Endothelial cell (in vitro differentiated cells): ENCODE measurements at places on chromosomes 3 and 15. TPM values are rescaled to one million over a fixed set of nuclear protein-coding genes. Genes with fewer than 3 reads are reported as not detected.
A peak's percentile ranks its signal among the peaks of the same experiment; 100 is the strongest.

- DNase-seq: no peak
Measured at GRCh38 chr3:161386991-161387770, 15.9 kb upstream of the SPTSSB start.

Gene PIF1
- total RNA-seq: 4.8 TPM

Gene CFAP100
- total RNA-seq: not detected

DNA sequence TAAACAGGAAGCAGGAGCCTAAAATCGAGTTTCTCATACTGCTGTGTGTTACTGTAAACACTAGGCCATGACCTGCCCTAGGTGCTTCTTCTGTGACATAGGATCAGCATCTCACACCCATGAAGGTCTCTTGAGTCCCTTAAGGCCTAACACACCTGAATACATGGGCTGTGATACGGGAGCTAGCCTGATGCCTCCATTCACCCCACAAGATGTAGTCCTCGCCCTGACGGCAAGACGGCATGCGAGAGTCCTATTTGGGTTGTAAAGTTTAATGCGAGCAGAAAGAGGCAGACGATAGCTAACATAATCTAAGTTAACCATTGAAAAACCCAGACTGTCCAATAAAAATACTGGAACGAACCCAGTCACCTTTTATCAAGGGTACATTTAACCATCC lies 241.1 kb upstream of the ICE2 start:
- no peak for DNase-seq

GRCh38 chr3:52216585-52217408 lies 8.6 kb downstream of the TLR9 start:
- DNase-seq: no peak

Gene HGD
- not detected for total RNA-seq

DNA sequence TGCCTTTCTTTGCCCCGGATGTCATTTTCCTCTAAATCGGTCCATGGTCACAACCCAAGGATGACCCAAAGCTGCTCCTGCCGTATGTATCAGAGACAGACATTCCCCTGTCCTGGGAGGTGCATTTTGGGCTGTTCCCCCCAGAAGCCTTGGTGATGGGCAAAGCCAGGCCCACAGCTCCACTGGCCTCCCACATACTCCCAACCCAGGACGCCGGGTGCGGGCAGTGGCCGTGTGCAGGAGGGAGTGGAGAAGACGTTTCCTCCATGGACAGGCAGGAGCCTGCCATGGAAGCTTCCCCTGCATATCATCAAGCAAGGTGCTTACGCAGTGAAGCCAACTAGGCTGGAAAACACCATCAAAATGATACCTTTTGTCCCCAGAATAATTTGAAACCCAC lies 175.0 kb downstream of the ATP10A start:
- DNase-seq: no peak

DNA sequence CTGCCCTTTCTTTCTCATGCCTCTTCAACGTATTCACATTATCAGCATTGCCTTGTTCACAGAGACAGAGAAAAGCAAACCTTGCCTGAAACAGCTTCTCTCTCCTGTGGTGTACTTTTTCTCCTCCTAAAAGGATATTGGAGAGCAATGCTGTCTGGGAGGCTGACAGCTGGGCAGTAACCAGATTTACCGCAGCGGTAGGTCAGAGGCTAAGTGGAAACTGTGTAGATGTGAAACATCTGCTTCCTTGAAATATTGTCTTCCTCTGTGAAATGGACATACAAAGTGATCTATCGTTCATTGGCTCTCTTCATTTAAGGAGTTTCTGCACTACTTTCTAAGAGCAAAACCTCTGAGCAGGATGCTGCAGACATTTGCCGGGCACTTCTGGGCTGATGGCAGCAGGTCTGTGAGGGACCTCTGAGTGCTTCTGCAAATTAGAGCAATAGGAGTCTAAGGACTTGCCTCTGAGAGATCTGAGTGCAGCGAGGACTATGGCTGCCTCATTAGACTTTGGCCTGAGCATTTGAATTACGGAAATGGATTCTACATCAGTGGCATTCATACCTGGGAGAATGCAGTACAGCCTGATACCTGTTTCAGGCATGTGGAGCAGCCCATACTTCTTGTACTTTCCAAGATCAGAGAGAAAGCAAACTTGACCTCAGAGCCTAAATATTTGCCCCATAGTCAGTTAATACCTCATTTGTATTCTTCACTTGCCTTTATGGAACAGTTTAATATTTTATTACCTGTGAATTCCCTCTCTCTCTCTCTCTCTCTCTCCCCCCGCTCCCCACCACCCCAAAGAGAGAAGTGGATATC lies 260.5 kb upstream of the TPRG1 start:
- DNase-seq: no peak

GRCh38 chr3:124142389-124142970 lies 150.6 kb upstream of the ROPN1 start:
- DNase-seq: no peak

- peak; percentile 13 for DNase-seq
Measured at GRCh38 chr3:71930056-71930991, 145.4 kb upstream of the PROK2 start.

Gene IMPG2
- total RNA-seq: 0.74 TPM

- no peak for DNase-seq
Measured at GRCh38 chr3:75978686-75979085, 193.3 kb upstream of the ZNF717 start.

GRCh38 chr15:64739156-64739555 lies 36.2 kb downstream of the RBPMS2 start:
- DNase-seq: no peak

Gene SLC12A1
- total RNA-seq: not detected

- no peak for DNase-seq
Measured at GRCh38 chr15:99385005-99385669, 133.9 kb downstream of the LRRC28 start.
